ENCODE measurements at places on chromosomes 13 and 19.

GRCh38 chr13:99665711-99666110 lies 164.4 kb downstream of the TM9SF2 start:
- DNase-seq, result no peak

GRCh38 chr19:3129112-3129511 lies 6.7 kb upstream of the GNA15 start:
- DNase-seq, result peak; percentile 50

DNA sequence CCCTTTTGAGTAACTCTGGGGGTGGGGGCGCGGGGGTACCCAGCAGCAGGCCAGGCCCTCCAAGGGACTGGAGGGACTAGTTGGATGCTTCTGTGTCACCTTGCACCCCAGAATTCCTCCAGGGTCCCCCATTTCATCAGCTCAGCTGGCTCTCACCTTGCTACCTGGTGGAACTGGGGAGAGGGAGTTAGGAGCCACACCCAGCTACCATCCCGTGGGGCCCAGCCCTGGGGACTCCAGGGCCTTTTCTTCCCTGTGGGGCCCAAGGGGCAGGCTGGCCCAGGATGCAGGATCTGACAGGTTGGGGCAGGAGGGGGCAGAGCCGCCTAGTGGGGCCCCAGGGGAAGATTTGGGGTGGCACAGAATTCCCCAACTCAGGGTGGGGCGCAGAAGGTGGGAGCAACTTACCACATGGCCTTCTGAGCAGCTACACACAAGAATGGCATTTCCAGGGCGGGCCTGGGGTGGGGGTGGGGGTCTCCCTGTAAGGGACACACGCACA lies 32.8 kb upstream of the NANOS3 start:
- DNase-seq, result no peak

DNA sequence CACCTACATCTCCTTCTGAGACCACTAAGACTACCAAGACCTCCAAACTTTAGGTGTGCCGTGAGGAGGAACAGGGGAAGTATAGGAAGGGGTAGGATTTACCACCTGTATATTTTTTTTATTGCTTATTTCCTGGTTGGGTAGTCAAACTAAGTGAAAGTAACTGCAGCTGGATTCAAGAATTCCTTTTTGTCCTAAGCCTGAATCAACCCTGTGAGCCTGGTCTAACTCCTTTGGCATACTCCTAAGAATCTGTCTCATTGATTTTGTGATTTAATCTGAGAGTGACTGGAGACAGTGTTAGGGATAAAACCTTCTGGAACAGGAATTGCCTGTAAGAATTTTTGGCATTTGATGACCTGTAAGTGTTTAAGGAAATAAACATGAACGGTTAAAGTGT lies 523.5 kb upstream of the MIR17HG start:
- no peak for DNase-seq

- no peak for DNase-seq
Observed at GRCh38 chr19:54152878-54153524, 6.5 kb downstream of the LENG1 start.

DNA sequence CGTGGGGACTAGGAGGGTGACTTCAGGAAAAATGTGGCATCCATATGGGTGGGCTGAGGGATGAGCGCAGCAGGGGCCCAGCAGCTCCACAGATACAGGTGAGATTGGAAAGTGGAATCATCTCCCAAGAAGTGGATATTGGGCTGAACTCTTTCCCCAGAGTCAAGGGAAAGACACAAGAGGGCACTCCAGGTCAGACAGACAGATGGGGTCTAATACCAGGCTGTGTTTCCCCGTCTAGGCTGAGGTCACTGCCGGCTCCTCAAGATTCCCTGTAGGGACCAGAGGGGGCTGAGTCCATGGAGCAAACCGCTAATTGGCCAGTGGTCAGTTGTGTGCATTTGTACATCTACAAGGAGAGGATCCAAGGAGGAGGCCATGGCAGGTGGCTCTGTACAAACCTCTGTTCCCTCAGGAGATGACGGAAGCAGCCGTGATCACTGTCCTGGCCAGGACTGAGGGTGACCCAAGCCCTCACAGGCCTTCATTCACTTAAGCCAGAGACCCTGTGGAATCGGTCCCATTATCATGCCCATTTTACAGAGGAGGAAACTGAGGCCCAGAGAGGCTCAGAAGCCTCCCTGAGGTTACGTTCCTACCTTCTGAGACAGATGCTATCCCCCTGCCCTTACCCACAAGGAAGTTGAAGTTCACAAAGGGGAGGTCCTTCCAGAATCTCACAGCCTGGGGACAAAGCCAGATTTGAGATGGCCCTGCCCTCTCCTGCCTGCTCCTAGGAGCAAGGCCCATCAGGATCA lies 14.9 kb upstream of the IGLON5 start:
- DNase-seq, result no peak

DNA sequence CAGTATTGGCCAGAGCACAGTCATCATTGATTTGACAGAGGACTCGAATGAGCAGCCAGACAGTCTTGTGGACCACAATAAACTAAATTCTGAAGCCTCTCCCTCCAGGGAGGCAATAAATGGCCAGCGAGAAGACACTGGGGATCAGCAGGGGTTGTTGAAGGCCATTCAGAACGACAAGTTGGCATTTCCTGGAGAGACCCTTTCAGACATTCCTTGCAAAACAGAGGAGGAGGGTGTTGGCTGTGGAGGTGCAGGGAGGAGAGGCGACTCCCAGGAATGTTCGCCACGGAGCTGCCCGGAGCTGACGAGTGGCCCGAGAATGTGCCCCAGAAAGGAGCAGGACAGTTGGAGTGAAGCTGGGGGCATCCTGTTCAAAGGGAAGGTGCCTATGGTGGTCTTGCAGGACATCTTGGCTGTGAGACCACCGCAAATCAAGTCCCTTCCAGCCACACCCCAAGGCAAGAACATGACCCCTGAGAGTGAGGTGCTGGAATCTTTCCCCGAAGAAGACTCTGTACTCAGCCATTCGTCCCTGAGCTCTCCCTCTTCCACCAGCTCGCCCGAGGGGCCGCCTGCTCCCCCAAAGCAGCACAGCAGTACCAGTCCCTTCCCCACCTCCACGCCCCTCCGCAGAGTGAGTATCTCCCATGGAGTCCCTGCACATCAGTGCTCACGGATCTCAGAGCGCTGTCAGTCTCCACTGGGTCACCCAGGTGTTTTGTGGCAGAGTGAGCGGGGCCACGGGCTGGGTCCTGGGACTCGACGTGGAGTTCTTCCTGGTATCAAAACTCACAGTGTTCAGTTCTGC lies 6.9 kb downstream of the CHAF1A start:
- no peak for DNase-seq

DNA sequence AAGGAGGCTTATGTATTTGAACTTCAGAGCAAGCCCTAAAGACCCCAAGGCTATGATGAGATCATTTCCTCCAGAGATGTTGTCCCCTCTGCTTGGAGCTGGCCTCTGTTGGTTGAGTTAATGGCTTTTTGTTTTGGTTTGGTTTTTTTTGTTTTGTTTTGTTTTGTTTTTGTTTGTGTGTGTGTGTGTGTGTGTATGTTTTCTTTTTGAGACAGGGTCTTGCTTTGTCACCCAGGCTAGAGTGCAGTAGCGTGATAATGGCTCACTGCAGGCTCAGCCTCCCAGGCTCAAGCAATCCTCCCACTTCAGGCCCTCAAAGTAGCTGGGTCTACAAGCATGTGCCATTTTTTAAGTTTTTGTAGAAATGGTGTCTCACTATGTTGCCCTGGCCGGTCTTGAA lies 1076.2 kb downstream of the UQCRFS1 start:
- DNase-seq, result no peak

GRCh38 chr13:73991384-73991783 lies 142.8 kb downstream of the KLF12 start:
- DNase-seq, result no peak

- DNase-seq, result no peak
Observed at GRCh38 chr19:22623841-22624221, 10.3 kb upstream of the ZNF492 start.

GRCh38 chr19:43675269-43675879 lies 5.4 kb upstream of the PLAUR start:
- DNase-seq, result peak; percentile 40

- no peak for DNase-seq
Observed at GRCh38 chr19:5115771-5116202, 146.9 kb downstream of the KDM4B start.

DNA sequence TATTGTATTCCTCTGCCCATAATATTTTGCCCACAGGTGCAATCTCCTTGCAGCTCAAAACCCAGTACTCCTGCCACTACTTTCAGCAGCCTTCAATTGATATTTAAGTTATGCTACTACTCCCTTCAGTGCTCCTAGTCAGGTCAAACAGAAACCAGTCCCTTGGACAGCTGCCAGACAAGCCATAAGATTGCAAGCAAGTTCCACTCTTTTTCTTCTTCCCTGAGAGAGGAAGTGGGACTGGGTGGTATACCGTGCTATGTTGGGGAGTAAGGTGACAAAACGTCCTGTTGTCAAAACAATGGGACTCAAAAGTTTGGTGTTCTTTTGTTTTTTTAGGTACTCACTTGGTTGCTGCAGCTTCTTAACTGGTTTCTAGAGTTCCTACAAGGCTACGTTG lies 63.1 kb upstream of the FRY start:
- DNase-seq, result no peak

GRCh38 chr13:110433014-110433413 lies 125.9 kb downstream of the COL4A2 start:
- no peak for DNase-seq

GRCh38 chr13:91946498-91947070 lies 548.2 kb downstream of the GPC5 start:
- DNase-seq, result peak; percentile 13

- DNase-seq, result no peak
Observed at GRCh38 chr13:66200555-66200954, 1029.6 kb downstream of the PCDH9 start.

DNA sequence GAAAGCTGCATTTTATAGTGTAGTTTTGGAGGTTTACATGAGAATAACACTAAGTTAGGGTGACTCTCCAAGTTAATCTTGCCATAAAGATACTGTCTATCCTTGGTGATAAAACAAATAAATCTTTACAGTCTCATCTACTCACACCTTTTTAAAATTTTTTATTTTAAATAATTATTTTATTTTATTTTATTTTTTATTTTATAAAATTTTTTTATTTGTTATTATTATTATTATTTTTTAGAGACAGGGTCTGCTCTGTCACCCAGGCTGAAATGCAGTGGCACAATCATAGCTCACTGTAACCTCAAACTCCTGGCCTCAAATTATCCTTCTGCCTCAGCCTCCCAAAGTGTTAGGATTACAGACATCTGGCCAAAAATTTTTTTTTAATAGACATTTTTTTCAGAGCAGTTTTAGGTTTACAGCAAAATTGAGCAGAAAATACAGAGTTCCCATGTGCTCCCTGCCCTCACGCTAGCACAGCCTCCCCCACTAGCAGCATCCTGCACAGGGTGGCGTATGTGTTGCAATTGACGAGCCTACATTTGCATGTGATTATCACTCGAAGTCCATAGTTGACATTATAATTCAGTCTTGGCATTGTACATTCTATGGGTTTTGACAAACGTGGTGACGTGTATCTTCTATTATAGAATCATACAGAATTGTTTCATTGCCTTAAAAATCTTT lies 41.0 kb downstream of the RASL11A start:
- DNase-seq, result no peak

GRCh38 chr13:48505597-48506091 lies 27.2 kb downstream of the RCBTB2 start:
- peak; percentile 33 for DNase-seq

DNA sequence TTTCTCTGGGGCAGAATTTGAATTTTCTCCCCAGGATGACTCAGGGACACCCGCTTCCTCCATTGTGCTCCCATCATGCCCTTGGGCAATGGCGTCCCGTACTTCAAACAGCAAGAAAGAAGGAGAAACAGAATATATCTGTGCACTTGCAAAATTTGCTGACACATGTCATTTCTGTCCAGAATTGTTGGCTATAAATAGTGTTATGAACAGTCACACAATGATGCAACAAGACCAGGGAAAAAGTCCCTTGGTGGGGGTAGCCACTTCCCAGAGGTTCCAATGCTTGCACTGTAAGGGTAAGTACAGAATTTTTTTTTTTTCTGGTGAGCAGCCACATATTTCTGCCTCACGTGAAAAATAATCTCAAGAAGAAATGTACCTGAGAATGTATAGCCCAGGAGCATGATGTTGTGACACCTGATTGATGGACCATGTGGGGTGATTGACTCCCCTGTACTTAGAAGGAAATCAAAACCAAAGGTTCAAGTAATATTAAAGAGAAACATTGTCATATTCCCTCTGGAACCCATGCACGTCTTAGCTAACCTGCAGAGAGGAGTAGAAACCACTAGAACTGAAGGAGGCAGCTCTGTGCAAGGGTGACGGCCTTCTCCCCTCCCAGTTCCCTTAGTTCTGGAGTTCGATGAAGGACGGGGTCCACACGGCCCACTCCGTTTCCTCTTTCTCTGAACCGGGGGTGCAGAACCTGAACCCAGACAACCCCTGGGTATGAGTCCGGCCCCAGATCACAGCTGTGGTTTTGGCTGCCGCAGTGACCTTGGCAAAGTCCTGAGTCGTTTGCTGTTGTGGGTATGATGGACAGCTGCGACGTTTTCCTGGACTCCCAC lies 9.3 kb upstream of the LAIR1 start:
- DNase-seq, result no peak

- DNase-seq, result no peak
Observed at GRCh38 chr13:28424541-28424940, 70.4 kb downstream of the FLT1 start.

GRCh38 chr19:3556978-3557460 lies 367 bp downstream of the MFSD12 start:
- no peak for DNase-seq

GRCh38 chr13:107139006-107139405 lies 571.1 kb upstream of the ARGLU1 start:
- no peak for DNase-seq

GRCh38 chr19:336067-336614 lies 8.5 kb downstream of the MIER2 start:
- DNase-seq, result no peak

DNA sequence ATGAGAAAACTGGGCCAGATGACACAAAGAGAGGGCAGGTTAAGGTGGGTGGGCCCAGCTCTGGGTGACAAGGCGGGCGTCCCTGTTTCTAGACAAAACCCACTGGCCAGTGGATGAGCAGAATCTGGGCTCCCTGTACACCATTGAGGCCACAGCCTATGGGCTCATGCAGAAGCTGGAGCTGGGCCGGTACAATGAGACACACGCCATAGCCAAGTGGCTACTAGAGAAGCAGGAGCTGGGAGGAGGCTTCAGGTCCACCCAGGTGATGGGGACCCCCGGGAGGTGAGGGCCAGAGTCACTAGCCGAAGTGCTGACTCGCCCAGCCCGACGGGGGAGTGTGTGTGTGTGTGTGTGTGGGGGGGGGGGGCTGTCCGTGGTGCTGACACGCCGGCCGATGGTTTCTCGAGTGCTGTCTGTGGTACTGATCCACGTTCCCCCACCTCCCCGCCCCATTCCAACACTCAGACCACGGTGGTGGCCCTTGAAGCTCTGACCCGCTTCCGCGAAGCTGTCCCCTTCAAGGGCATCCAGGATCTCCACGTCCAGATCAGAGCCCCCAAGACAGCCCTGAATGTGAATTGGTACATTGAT lies 24.3 kb upstream of the SHFL start:
- no peak for DNase-seq

GRCh38 chr13:39144941-39145533 lies 106.8 kb downstream of the NHLRC3 start:
- DNase-seq, result peak; percentile 59
